ENCODE measurements at places on chromosomes 4 and X.

DNA sequence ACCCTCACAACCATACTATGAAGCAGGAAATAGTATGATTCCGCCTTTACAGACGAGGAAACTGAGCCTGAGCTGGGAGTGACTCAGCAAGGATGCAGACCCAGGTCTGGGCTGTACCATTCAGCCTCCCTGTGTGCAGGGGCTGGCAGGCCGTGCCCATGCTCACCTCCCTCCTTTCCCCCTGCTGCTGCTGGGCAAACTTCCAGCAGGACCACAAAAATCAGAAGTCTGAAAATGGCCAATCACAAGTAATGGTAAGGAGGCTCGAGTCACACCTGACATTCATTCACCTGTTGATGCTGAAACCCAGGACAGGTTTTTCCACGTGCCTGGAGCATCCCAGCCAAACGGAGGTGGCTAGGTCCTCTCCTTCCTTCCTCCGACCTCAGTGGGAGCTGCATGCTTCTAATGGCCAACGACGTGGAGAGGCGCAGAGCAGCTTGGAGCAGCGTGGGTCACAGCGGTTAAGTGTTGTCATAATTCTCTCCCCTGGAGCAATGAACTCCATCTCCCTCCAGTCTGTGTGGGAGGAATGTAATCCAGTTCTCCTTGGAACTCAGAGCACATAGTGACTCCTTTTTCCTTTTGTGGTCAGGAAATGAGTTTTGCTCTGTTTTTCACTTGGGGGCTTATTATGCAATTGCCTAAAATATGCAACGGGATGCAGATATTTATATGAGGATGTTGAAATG lies 371.7 kb downstream of the BCOR start:
- DNase-seq: no peak

GRCh38 chr4:148530114-148530513 lies 87.9 kb upstream of the NR3C2 start:
- no peak for DNase-seq

DNA sequence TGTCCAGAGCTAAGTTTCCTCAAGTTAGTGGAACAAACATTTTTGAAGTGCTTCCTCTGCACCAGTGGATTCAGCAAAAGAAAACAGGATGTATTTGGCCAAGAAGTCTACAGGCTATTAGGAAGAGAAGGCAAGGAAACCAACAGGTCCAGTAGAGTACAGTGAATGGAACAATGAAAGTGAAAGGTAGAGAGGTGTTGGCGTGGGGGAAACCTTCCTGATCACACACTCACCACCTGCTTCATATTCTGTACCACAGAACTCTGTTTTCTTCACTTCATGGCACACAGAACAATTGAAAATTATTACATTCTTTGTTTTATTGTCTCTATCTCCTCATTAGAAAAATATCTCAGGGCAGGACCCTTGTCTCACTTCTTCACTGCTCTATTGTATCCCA lies 417.4 kb upstream of the FMR1 start:
- DNase-seq: no peak

DNA sequence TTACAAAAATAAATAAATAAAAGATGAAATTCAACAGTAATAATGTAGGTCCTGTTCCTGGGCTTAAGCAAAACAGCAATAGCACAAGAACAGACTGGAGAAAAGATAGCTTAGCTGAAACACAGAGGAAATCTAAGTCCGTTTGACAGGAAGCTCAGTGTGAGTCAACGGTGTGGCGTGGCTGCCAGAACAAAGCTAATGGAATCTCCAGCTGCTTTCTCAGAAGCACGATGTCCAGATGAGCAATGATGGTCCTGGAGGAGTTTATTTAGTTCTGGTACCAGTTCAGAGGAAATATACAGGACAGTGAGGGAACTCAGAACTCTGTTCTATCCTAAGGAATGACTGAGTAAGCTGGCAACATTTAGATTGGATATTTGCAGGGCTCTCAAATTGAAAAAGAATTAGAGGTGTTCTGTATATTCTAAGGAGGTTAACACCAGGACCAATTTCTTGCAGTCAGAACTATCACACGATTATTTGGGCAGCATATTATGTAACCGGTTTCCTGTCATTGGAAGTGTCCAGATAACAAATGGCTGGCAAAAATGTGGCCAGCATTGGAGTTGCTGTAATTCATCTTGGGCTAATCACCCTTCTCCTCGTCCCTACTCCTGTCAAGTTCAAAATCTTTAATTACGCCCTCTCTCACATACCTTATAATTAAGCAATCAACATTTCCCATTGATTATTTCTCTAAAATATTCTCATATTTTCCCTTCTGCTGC lies 12.7 kb downstream of the GAB3 start:
- no peak for DNase-seq

DNA sequence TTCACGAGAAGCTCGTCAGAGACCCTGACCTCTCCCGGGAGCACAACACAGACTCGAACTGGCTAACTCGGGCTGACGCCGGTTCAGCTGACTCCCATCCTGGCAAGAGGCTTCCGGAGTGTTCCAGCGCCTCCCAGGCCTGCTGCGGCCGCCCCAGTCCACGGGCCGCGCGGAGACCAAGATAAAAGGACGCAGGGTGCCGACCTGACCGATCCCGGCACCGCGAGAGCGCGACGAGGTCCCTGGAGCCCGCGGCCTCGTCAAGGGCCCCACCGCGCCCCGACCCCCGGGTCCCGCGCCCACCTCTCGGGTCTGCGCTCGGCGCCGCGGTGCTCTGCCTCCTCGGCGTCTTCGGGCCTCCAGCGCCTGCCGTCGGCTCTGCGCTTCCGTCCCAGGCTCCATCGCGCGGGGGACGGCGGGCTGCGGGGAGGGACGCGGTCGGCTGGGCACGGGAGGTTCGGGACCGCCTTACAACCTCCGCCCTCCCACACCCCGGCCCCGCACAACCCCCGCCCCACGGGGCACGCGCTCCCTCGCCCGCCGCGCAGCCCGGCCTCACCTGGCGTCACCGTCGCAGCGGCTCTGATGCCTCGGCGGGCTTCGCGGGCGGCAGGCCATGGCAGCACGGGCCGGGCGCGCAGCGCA lies 426 bp downstream of the SLBP start:
- DNase-seq: peak; percentile 57

GRCh38 chrX:16712548-16713155 lies at the start of gene CTPS2:
Gene CTPS2 (minus strand): TSS chrX:16712669. CDS start chrX:16702902, 9,767 bp downstream.
- DNase-seq: peak; percentile 77

DNA sequence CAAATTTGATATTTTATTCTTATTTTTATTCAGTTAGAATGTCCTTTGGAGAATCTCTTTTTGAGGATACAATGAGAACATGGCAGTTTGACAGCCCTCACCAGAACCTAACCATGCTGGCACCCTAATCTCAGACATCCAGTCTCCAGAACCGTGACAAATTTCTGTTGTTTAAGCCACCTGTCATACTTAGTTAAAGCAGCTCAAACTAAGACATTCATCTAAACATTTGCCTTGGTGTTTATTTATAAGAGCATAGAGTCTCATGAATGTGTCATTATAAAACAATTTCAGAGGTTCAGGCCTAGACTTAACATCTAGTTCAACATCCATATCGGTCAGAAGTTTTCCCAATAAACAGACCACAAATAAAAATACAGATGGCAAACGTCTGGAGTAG lies 125.1 kb upstream of the FUNDC1 start:
- DNase-seq: no peak

DNA sequence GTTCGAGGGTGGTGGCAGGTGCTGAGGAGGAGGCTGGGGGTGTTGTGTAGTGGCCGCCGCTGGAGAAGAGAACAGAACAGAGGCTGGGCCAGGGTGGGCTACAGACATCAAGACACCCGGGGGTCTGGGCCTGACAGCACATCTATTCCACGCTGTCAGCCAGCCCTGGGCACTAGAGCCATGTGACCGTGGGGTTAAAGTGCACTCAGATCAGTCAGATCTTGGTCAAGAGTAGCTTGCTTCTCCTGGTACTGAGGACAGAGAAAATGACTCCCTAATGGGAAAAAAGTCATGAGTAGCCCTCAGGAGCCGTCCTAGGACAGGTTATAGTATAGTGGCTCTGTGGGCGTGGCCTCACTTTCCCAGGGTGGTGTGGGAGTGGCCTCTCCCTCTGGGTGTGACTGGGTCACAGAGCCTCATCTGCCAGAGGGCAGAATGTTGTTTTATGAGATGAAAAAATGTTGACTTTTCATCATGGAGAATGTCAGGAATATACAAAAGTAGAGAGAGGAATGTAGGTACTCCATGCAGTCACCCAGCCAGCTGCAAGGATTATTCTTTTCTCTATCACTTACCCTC lies 19.4 kb downstream of the TRMT44 start:
- DNase-seq: no peak

- DNase-seq: no peak
These were observed 74.9 kb downstream of the MAB21L2 start for GRCh38 chr4:150656891-150657290.

- DNase-seq: no peak
These were observed 107.4 kb upstream of the SLC4A4 start for GRCh38 chr4:71231129-71232055.

DNA sequence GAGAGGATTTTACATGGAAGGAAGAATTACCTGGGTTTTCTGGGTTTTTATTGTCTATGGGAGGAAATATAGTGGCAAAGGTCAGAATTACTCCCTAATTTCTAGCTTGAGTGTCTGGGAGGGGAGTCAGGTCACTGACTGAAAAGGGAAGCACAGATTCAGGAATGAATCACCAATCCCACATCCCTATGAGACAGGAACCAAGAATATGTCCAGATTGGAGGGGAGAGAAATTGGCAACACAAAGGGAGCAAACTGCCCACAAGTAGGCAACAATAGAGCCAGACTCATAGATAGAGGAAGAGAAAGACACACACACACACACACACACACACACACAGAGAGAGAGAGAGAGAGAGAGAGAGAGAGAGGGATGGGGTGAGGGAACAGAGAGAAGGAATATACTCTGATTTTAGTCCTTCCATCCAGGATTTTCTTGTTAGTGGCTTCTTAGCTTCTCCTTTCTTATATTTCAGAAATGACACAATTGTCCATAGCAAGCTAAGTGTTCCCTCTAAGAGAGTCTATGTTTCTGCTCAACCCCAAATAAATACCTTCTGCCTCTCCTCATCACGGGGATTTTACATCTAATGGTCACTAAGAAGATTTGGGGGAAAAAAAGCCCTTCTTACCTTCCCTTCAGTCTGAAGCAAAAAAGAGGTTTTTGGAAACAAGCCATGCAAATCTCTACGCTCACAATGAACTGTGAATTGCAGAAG lies 12.0 kb downstream of the P2RY10 start:
- no peak for DNase-seq

DNA sequence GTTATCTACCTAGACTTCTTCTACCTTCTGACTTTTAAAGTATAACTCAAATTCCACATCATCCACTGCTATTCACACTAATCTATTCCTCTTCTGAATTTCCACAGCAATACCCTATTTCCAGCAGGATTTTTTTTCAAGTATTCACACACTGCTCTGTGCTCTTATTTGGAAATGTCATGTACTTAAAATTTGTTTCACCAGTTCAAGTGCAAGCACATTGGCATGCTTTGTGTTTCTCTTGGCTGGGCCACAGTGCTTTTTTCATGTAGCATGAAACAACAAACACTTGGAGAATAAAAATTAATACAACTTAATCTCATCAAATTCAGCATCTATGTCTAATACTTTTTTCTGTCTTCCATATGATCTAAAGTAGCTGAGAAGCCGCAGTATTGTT lies 161.8 kb upstream of the PCDH18 start:
- DNase-seq: no peak

- DNase-seq: no peak
These were observed 1.0 kb upstream of the TMEM131L start for GRCh38 chr4:153465140-153465539.

GRCh38 chr4:40157436-40157835 lies 39.4 kb upstream of the RHOH start:
- DNase-seq: no peak

DNA sequence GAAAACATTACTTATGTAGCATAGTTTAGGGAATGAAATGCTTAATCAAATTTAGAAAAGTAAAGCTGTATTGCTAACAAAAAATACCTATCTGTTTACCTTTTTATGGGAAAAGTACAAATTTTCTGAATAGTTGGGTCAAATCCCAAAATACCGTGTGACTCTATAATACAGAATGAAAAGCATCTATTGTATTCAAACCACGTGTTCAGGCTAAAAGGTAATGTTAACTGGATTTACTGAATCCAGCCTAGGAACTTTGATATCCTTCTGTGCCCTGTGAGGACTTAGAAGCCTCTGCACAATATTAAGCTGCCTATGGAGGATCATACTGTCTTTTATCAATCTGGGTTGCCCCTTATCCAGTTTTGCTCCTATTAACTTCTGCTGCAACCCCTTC lies 36.3 kb upstream of the AGA start:
- no peak for DNase-seq

DNA sequence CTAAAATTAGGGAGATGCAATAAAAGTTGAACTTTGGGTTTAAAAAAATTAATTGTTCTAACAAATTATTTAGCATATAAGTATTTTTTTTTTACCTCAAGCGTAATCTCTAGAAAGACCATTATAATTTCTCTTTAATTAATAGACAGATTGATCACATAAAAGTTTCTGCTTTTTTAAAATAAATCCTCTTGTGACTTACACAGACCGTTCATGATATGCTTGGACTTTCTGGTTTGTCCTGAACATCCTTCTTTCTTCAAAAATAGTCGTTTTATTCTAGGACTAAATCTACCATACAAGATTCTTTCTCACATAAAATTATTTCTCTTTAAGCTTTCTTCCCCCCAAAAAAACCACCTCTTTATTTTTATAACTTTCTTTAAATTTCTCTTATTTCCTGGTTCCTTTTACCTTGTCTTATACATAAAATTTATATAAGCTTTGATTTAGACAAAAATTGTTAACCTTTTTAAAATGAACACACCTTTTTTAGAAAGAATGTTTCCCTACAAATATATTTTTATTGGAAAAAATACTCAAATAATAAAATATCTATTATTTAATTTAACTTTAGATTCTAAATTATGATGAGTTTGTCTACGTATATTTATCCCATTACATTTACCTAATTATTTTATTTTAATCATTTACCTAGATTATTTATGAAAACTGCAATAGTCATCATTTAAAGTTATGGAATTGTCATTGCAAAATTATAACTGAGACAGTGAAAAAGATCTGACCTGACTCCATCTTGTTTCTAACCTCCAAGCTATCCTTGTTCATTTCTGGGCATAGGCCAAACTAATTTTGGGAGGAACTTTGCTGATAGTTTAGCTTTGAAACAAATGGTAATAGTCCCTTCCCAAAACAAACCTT lies 37.6 kb downstream of the PGRMC2 start:
- no peak for DNase-seq

- no peak for DNase-seq
These were observed 161.0 kb downstream of the SHOX start for GRCh38 chrX:791479-792034.

GRCh38 chr4:97942137-97942536 lies 201.1 kb downstream of the STPG2 start:
- no peak for DNase-seq

- DNase-seq: no peak
These were observed 132.0 kb upstream of the MED14 start for GRCh38 chrX:40867352-40867751.

GRCh38 chr4:41146716-41147506 lies 67.4 kb downstream of the APBB2 start:
- DNase-seq: no peak

DNA sequence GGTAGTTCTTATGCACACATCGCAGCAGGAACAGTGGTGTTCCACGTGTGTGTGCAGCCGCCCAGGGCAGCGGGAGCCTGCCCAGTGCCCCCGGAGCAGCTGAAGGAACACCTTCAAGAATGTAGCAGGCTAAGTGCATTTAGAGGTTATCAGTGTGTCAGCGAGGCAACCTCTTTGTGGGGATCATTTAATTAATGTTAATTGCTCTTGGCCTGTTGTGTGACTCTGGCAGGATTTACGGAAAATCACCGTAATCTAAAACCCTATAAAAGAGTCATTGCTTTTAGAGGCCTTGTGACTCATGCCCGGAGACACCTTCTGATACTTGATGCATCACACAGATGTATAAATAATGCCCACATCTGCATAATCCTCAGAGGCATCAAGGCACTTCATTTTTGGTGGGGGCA lies 47.3 kb upstream of the GATB start:
- DNase-seq: no peak
